Type B pancreatic cell (in vitro differentiated cells): ENCODE measurements at places on chromosomes 2 and 18.

DNA sequence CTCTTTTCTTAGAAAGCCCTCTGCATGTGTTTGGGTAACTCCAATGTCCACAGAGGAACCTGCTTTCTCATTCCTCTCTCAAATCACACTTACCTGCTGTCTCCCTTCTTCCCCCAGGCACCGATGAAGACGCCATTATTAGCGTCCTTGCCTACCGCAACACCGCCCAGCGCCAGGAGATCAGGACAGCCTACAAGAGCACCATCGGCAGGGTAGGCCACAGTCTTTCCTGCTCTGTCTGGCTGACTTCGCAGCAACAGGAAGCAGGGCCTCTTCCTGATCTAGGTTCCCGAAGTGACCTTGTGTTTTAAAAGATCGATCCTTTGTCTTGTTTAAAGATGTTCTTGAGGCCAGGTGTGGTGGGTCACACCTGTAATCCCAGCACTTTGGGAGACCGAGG is 25.0 kb upstream of the GMCL1 start:
- DNase-seq: no peak

DNA sequence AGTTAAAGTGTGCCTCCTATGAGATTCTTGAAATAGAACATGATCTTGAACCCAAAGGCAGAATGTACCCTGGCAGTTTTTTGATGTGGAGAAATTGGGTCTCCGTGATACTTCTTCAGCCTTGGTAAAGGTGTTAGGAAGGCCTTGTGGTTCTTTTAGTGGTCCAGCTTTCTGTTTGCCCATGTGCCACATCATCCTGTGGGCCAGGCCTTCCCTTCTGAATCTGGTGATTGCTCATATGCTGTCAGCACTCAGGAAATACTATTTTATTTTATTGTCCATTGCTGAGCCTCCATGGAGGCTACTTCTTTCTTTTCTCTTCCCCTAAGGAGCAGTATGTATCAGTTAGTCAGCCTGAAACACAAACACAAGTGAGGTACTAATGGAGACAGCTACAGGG is 52.9 kb downstream of the CCDC141 start:
- no peak for DNase-seq

DNA sequence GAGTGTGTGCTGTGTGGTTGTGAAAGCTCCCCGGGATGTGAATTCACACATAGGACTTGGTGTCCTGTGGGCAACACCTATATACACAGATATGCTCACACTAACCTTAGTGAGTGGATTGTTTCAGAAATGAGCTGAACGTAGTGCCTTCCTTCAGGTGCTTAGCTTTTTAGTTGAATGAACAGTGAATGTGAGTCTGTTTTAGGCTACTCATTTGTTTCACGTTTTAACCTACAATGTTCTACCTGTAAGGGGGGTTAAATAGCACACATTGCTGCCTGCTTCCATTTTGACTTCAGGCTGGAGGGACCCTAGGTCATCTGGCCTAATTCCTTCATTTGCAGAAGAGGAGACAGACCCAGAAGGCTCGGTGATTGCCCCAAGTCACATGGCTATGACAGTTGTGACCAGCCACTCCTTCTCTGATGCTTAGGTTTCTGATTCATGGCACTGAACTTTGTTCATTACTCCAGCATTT is 1.0 kb downstream of the PLEK start:
- no peak for DNase-seq

- no peak for DNase-seq
Observed at GRCh38 chr2:217886720-217887309, 116.0 kb downstream of the TNS1 start.

DNA sequence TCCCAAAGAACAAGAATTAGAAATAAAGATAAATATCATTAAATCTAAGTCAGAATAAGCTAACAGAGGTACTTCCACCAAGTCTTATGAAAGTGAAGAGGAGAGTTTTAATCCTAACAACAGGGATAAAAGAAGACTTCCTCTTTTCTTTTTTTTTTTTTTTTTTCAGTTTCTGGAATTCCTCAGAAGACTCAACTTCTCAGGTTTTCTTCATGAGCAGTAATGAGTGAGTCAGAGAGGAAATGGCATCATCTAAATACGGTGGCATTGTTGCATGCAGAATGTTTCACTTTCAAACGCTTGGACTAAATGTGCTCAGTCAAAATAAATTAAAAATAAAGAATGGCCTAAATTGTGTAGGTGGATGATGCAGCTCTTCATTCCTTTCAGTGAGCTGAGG is 45.6 kb upstream of the ARHGAP15 start:
- DNase-seq: no peak

DNA sequence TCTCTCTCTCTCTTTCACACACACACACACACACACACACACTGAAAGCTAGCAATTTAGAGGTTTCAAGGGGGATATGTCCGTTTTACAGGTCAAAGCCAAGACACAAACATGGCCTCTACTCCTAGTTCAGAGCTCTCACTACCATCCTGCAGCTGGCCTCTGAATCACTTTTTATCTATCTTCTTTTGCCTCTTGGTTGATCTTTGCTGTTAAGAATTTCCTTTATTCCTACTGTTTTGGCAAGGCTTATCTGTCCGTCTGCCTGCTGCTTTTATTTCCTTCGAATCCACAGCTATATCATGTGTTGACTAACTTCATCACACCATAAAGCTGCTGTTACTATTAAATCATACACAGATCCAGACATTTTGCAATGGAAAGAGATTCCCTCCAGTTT is 543.0 kb downstream of the PLCL1 start:
- DNase-seq: no peak

DNA sequence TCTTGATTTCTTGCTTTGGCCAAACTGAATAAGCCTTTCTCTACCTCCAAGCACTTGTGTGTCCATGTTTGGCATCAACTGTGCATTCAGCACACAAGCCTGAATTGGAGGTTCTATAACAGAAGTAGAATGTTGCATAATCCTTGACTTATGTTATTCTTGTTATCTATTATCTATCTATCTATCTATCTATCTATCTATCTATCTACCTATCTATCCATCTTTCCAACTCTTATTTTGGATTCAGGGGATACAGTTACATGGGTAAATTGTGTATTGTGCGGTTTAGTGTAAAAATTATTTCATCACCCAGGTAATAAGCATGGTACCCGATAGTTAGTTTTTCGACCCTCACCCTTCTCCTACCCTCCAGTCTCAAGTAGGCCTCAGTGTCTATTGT is 319.6 kb downstream of the PTH2R start:
- DNase-seq: no peak

GRCh38 chr18:36420826-36421225 is 123.3 kb downstream of the FHOD3 start:
- no peak for DNase-seq

GRCh38 chr2:172921532-172922236 is 154.0 kb upstream of the MAP3K20 start:
- DNase-seq: no peak

DNA sequence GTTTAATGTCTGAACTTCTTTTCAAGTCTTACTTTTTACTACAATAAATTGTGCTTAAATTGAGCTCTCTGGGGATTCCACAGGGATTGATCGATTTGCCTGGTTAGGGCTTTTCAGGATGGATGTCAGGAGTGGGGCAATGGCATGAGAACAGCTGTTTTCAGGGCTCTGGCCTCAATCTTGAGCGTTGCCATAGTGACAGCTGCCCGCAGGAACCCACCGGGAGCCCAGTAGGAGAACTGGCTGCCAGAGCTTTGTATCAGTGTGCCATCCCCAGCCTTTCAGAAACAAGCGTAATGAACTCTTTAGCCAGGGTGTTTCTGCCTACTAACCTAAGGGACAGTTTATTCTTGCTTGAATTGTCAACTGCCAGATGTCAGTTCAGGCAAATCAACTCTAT is 93.5 kb downstream of the GALNT3 start:
- no peak for DNase-seq

- DNase-seq: no peak
Observed at GRCh38 chr2:21268878-21269224, 145.1 kb downstream of the TDRD15 start.

DNA sequence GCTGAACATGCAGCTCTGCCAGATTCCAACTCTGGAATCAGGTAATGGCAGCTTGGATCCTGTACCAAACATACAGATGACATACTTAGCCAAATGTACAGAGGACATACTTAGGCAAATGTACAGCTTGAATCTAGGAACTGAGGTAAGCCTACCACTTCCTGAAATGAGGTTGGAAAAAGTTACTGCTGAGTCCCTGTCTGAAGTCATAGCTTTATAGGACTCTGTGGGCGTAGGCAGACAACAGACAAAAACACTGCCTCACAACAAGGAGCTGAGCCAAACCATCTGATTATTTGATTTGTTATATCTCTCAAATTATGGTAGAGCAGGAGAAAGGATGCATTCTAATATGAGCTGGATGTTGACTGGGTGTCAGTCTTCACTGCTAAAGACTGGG is 290.2 kb upstream of the TCF4 start:
- no peak for DNase-seq

DNA sequence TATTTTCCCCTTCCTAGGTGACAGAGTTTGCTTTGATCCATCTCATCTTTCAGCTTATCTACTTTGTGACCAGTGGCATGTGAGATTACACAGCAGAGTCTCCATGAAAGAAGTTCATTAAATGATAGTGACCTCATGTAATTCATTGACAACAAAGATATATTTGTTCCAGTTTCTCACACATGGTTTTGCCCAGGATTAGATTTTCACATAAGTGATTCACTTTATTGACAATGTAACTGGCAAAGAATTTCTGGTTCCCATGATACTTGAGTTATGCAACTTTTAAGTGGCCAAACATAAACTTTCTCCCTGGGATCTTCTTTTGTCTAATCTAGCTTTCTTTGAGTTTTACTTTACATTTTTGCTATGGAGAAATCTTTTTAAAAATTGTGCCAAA is 50.0 kb downstream of the MC4R start:
- DNase-seq: no peak

- DNase-seq: no peak
Observed at GRCh38 chr2:204145791-204146190, 209.2 kb downstream of the ICOS start.

DNA sequence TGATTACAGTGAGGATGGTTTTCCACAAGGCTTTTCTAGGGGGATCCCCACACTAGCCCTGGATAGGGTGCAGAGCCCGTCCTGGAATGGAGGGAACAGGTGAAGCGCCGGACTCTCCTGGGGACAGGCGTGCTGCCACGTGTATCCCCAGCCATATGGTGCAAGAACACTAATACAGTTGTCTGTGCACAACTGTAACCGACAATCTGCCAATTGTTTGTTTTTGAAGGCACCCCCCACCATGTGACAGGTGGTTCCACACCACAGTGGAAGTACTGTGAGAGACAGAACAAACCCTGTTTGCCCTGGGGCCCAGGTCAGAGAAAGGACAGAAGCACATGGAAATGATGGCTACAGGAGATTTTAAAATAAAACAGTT is 52.9 kb downstream of the MYCN start:
- no peak for DNase-seq

DNA sequence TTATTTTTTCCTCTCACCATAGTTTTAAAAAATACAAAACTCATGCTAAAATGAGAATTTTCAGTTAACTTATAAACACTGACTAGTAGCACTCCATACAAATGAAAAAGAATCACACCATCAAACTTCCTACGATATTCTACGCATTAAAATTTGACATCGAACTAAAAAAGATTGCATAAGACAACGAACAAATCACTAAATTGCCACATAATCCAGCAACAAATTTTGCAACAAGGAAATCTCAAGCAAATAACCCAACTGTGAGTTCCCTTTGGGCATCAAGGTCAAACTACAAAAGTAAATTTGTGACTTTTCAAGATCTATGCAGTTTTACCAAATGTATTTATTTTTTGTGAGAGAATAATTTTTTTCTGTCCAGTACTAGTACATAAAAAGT is 1.5 kb downstream of the MAP3K2 start:
- DNase-seq: no peak

- DNase-seq: no peak
Observed at GRCh38 chr2:182915369-182916326, 49.2 kb upstream of the FRZB start.

- DNase-seq: no peak
Observed at GRCh38 chr2:179252423-179252822, 12.2 kb downstream of the SESTD1 start.

DNA sequence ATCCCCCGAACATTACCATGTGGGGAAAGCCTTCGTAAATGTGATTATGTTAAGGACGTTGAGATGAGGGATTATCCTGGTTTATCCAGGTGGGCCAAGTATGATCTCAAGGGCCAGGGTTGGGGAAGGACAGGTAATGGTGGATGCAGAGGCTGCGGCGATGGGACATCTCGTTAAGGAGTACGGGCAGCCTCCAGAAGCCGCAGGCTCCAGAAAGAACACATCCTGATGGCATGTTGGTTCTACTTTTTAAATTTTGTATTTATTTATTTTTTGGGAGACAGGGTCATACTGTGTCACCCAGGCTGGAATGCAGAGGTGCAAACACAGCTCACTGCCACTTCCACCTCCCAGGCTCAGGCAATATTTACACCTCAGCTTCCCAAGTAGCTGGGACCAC is 86.2 kb upstream of the RAB6C start:
- no peak for DNase-seq

DNA sequence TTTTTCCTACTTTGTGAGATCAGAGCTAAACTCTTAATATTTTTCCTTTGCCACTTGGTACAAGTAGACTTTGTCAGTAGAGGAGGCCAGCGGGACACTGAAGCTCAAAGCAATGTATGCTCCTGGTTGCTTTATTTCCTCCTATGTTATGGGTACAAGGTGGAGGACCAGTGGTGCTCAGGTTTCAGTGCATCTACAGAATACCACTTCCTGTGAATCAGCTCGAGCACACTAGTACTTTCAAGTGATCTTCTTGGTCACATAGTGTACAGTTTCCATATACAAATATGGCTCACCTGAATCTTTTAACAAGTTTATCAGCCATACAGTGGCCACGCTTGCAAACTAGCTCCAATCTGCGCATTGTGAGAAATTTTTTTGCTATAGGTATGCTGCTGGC is 1674.8 kb upstream of the TMEFF2 start:
- no peak for DNase-seq

- DNase-seq: no peak
Observed at GRCh38 chr2:213279116-213279620, 5.1 kb upstream of the SPAG16 start.

GRCh38 chr2:182553483-182553882 is 126.6 kb upstream of the PDE1A start:
- no peak for DNase-seq

DNA sequence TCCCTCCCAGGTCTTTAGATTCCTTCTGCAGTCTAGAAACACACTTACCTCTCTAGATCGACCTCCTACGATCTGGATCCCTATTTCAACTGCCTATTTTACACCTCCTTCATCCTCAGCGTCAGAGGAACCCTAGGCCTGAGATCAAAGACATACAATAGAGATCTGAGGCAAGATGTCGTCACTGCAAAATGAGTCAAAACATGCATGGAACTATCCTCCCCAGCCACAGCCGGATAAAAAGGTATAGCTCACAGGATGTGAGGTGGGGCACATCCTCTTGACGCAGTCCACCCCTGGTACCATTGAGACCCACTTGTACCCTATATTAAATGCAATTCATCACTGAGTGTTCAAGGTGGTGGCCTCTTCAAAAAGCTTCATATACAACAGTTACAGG is 63.7 kb upstream of the DNAJC10 start:
- DNase-seq: no peak

GRCh38 chr2:178114462-178114861 is 2.2 kb downstream of the RBM45 start:
- no peak for DNase-seq

GRCh38 chr18:48186131-48186766 is 222.9 kb downstream of the ZBTB7C start:
- no peak for DNase-seq
